ENCODE measurements at places on chromosomes 3 and 15.

GRCh38 chr3:150411976-150412375, 3.9 kb downstream of the TSC22D2 start:
- DNase-seq: no peak

DNA sequence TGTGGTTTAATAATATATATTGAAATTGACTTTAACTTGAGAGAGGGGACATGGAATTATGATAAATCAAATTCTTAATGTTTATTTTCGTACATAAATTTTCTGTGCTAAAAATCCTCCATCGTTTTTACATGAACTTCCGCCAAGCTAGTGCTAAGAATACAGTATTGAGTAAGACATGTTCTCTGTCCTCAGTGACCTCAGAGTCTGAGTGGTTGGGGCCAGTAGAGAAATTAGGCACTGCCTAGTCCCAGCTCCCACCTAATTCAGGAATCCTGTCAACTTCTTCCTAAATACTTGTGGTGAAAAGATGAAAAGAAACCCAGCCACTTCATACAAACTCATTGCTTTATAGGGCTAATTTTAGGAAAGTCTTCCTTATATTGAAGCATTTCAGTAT, 110.3 kb downstream of the PPP2R3A start:
- DNase-seq: no peak

- DNase-seq: no peak
These were observed 76.5 kb upstream of the SPRED1 start for GRCh38 chr15:38176155-38176554.

DNA sequence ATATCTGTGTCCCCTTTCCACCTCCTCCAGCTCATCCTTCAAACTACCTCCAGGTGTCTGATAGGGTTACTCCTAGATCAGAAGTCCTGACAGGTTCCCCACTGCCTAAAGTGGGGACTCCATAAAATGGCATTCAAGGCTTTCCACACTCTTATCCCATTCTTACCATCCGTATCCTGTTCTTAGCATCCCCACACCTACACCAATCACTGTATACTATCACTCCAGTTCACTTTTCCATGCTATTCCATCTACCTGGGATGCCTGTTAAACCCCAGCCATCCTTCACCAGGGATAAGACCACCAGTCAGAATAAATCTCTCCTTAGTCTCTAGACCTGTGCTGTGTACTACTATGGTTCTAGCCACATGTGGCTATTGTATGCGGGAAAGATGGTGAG, 19.1 kb downstream of the SSR3 start:
- no peak for DNase-seq

GRCh38 chr15:82532383-82532990, 7.8 kb downstream of the RPS17 start:
- DNase-seq: no peak

Measured in NCI-H510A (cell line).